CD4-positive, alpha-beta memory T cell (primary cell): ENCODE measurements at places on chromosomes 13 and 19. TPM values are rescaled to one million over a fixed set of nuclear protein-coding genes. Genes with fewer than 3 reads are reported as not detected.

The CD22 gene
- polyA plus RNA-seq: 1.8 TPM

The FUT6 gene
- polyA plus RNA-seq: not detected

The ZNF442 gene
- 1.4 TPM for polyA plus RNA-seq

The SIGLEC9 gene
- polyA plus RNA-seq: 2.6 TPM

The ZNF524 gene
- polyA plus RNA-seq: 40.1 TPM

The NECTIN2 gene
- polyA plus RNA-seq: 0.11 TPM

The PCDH17 gene
- polyA plus RNA-seq: not detected

The IQCN gene
- polyA plus RNA-seq: 1.8 TPM

The KCTD12 gene
- polyA plus RNA-seq: 0.56 TPM

The LEUTX gene
- not detected for polyA plus RNA-seq

The IFNL1 gene
- not detected for polyA plus RNA-seq

The ZNF284 gene
- 0.61 TPM for polyA plus RNA-seq

The LINGO3 gene
- 7.1 TPM for polyA plus RNA-seq

The ZNF587 gene
- polyA plus RNA-seq: 7.8 TPM

The C2CD4C gene
- not detected for polyA plus RNA-seq

The KCTD15 gene
- polyA plus RNA-seq: 0.68 TPM

The CCL25 gene
- polyA plus RNA-seq: not detected

The STAP2 gene
- 2.6 TPM for polyA plus RNA-seq

The CGB3 gene
- polyA plus RNA-seq: not detected

The GAPDHS gene
- polyA plus RNA-seq: not detected

The IZUMO2 gene
- polyA plus RNA-seq: not detected

The ZNF224 gene
- polyA plus RNA-seq: 10.8 TPM

The RASL11A gene
- 0.21 TPM for polyA plus RNA-seq

The RUVBL2 gene
- 48.6 TPM for polyA plus RNA-seq

The DDA1 gene
- 31.6 TPM for polyA plus RNA-seq

The CAMSAP3 gene
- not detected for polyA plus RNA-seq

The BEST2 gene
- polyA plus RNA-seq: not detected

The MCF2L gene
- 3.4 TPM for polyA plus RNA-seq

The FGF21 gene
- not detected for polyA plus RNA-seq

The ZNF600 gene
- polyA plus RNA-seq: 20.1 TPM

The DIRAS1 gene
- polyA plus RNA-seq: not detected

The SLC10A2 gene
- not detected for polyA plus RNA-seq

The KLK4 gene
- not detected for polyA plus RNA-seq

The NPAS1 gene
- polyA plus RNA-seq: not detected

The FARP1 gene
- polyA plus RNA-seq: 0.26 TPM

The RUBCNL gene
- 0.60 TPM for polyA plus RNA-seq

The ATCAY gene
- polyA plus RNA-seq: not detected

The CCDC70 gene
- not detected for polyA plus RNA-seq

The ZNF177 gene
- polyA plus RNA-seq: 0.77 TPM

The IGFL3 gene
- polyA plus RNA-seq: not detected

The ZNF221 gene
- 1.0 TPM for polyA plus RNA-seq

The ZNF66 gene
- polyA plus RNA-seq: 4.0 TPM

The MYO1F gene
- 112 TPM for polyA plus RNA-seq

The ZNF681 gene
- 1.1 TPM for polyA plus RNA-seq

The CEACAM3 gene
- polyA plus RNA-seq: not detected

The IRGC gene
- polyA plus RNA-seq: not detected
